GM20000 (cell line): ENCODE measurements at places on chromosomes 7 and 10.

DNA sequence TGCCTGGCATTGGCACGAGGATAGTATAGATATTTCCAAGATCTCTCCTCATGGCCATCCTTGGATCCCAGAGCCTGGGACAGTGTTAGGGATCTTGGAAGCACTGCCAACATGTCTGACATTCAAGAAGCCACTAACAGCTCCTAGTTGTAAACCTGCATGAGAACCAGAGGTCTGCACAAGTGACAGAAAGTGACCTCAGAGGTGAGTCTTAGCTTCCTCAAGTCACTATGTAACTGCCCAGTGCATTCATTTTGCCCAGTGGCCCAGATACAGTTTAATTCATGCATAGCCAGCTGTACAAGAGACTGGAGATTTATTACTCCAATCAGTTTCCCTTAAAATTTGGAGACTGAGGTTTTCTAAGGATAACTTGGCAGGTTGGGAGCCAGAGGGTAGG lies 16.7 kb downstream of the SUGCT start:
- DNase-seq = no peak

DNA sequence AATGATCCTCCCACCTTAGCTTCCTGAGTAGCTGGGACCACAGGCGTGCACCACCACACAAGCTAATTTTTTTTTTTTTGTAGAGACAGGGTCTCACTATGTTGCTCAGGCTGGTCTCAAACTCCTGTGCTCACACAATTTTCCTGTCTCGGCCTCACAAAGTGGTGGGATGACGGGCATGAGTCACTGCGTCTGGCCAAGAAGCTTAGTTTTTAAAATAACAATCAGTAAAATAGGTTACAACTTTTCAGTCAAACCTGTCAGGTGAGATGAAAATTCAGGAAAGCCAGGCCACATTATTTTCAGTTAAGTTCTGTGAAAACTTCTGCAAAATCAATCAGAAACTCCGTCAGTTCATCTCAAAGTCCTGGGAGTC lies 55.4 kb downstream of the FAM241B start:
- DNase-seq = no peak

- no peak for DNase-seq
These were observed 13.2 kb downstream of the CALML5 start for GRCh38 chr10:5485948-5486852.

GRCh38 chr10:79396520-79396919 lies 48.9 kb downstream of the ZCCHC24 start:
- DNase-seq = no peak

GRCh38 chr10:31619531-31620061 lies 300.6 kb downstream of the ZEB1 start:
- DNase-seq = no peak

DNA sequence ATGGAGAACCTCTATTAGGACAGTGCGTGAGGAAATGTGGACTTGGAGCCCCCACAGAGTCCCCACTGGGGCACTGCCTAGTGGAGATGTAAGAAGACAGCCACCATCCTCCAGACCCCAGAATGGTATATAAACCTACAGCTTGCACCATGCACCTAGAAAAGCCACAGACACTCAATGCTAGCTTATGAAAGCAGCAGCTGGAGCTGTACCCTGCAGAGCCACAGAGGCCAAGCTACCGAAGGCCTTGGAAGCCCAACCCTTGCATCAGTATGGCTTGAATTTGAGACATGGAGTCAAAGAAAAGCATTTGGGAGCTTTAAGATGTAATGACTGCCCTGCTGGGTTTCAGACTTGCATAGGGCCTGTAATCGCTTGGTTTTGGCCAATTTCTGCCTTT lies 361.3 kb downstream of the ZNF248 start:
- DNase-seq = no peak

DNA sequence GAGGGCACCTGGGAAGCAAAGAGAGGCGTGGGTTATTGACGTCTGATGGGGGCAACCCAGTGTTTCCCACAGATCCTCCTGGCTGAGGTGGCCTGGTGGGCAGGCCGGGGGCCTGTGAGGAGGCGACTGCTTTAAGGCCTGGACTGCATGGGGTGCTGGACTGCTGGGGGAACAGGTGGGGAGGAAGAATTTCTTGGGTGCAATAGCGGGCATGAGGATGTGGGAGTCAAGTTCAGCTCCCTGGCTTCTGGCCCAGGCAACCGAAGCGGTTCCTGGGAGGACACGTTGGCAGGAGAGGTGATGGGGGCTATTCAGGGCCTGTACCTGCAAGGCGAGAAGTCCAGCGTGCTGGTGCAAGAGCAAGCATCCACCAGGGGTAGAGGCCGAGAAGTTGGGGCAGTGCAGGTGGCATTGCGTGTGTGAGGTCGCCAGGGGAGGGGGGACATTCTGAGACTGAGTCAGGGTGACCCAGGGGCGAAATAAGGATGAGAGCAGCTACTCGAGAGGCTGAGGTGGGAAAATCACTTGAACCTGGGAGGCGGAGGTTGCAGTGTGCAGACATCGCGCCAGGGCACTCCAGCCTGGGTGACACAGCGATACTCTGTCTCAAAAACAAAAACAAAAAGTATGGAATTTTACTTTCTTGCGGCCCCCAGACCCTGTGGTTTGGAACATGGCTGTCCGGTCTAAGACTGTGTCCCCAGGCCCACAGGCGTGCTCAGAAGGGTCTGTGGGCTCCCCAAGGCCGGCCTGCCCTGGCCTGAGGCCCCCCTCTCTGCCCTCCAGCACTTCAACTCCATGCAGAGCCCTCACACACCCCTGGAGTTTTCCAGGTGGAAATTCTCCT lies 53.6 kb upstream of the ELN start:
- DNase-seq = peak; percentile 23

GRCh38 chr10:122387572-122387971 lies 13.1 kb downstream of the PLEKHA1 start:
- DNase-seq = no peak

GRCh38 chr10:77686096-77686495 lies 48.5 kb upstream of the KCNMA1 start:
- DNase-seq = no peak

- peak; percentile 81 for DNase-seq
These were observed 489 bp downstream of the MAP3K8 start for GRCh38 chr10:30434273-30435072.

DNA sequence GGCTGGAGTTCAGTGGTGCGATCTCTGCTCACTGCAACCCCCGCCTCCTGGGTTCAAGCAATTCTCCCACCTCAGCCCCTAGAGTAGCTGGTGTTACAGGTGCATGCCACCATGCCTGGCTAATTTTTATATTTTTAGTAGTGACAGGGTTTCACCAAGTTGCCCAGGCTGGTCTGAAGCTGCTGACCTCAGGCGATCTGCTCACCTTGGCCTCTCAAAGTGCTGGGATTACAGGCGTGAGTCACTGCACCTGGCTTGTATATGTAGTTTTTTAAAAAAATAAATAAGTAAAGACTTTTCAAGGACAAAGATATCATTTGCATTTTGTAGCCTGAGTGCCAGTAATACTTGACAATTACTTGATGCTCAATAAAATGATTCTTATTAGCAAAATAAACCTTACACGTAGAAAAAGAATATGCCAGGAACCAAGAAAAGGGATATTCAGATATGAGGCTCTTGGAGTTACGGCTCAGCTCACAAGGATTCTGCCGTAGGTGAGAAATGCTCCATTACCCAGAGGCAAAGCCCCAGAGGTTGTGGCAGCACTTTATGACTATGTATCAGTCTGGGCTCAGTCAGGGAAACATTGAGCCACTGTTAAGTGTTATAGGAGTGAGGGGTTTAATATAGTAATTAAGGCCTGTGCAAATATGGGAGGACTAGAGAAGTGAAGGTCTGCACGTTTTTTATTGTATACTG lies 98.5 kb downstream of the TPST1 start:
- no peak for DNase-seq

- DNase-seq = no peak
These were observed 20.2 kb downstream of the CALML3 start for GRCh38 chr10:5545011-5545410.

DNA sequence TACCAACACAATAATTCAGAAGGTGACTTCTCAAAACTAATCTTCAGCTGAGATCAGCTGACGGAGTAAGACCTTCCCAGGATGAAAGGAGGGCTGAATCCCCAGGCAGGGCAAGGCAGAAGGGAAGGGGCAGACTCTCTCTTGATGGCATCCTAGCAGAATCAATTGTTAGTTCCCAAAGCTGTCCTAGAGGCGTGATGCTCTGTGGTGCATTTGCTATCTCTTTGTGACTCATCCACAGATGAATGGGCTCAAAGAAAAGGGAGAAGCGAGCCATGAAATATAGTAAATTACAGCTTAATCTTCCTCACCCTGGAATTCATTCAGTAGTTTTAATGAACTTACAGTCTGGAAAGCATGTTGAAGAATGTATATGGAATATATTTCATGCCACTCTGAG lies 37.2 kb downstream of the PDE1C start:
- DNase-seq = no peak

DNA sequence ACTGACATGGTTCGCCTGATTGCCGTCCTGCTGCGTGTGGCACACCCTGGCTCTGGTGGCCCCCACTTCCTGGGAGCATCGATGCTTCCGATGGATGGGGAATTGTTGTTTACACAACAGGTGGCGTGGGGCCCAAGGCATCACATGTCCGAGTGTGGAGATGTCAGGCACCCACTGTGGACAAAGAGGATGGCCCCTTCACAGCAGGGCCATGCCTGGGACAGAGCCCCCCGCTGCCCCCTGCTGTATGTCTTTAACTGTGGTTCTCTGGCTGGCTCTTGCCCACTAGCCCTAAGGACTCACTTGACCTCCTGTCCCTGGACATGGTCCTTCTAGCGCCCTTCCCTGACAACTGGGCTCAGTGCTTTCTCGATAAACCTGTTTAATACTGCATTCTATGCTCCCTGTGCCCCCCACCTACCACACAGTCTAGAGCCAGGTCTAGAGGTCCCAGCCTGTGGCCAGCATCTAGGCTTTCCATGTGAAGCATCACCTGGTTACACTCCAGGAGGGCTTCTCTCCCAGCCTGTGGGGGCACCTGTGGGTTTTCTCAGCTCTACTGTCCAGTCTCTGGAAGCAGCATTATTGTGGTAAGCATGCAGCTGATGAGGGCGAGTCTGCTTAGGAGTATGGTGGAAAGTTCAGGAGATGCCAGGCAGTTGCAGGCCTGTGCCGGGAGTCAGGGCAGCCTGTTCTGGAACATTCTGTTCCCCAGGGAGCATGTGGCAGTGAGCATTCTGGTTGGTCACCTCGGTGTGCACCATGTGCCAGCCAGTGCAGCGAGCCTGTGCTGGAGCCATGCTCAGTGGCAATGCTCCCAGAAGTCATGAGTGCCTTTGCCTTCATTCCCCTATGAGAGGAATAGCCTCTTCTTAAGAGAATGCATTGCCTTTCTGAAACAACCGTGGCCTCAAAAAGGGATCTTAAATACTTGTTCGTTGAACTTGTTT lies 10.4 kb downstream of the ADCY1 start:
- DNase-seq = no peak

DNA sequence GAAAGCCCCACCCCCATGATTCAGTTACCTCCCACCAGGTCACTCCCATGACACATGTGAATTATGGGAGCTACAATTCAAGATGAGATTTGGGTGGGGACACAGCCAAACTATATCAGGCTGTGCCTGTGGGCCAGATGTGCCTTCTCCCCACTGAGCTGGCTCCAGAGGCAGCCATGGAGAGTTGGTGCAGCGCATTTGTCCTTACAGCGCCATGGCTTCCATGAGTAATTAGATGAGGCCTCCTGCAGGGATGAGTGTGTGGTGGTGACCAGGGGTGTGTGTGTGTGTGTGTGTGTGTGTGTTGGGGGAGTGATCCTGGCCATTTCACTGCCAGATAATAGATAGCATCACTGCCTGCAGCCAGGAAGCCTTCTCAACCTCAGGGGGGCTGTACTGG lies 94.6 kb downstream of the FANK1 start:
- no peak for DNase-seq

GRCh38 chr7:99975782-99976521 lies at the start of gene AZGP1:
Gene AZGP1 (minus strand): TSS chr7:99976031. CDS start chr7:99976020, 11 bp downstream.
- DNase-seq = no peak
